ENCODE measurements at places on chromosomes 16 and 17. TPM values are rescaled to one million over a fixed set of nuclear protein-coding genes. Genes with fewer than 3 reads are reported as not detected.

DNA sequence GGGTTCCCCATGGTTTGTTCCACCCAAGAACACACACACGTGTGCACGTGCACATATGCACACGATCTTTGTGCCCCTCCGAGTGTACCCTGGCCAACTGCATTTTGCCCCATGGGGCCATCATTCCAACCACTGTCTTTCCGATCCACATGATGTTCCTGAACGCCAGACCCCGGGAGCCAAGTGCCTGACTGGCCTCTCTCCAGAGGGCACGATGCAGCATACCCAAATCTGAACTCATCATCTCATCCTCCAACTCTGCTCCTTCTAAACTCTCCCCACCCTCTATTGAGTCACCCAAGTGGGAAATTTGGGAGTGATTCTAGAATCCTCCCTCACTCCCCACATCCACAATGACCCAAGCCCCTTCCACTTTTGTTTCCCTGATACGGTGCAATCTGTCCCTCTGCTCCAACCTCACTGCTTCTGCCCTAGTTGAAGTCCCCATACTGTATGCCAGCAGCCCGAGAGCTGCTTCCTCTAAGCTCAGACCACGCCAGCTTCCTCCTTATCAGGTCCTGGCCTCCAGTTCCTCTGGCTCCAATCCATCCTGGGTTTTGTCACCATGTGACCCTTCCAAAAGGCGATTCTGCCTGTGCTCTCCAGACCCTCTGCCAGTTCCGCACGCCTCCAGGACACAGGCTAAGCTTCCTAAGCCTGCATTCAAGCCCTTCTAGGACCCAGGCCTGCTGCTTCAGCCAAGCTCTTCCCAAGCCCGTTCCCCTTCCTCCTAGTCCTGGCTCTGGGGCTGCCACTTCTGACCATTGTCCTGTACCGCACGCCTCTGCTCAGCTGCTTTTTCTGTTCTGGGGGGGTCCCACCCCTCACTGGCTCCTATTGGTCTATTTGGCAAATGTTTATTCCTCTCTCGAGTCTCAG is 10.1 kb upstream of the TMEM208 start:
- DNase-seq: no peak

DNA sequence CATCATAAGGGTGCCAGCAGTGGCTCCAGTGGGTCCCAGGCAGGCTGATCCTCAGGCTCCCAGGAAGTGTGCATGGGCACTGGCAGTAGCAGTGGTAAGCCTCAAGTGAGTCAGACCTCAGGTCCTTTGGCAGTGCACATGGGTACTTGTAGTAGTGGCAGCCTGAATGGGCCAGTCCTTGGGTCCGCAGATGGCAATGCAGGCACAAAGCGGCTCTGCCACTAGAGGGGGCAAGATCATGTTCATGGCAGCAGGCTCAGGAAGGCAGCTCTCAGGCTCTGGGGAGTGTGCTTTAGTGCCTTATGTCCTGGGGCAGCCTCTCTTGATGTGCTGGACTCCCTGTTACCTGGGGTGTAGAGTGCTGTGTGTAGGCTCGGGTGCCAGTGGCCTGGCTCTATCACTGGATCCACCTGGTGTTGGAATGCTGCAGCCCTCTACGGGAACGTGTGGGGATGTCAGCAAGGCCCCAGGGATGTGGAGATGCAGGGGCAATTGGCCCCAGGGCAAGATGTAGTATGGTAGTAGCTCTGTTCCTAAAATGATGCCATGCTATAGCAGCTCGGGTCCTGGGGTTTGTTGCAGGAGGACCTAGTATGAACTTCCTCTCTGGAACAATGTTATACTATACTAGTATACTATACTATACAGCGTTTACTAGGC is 11.0 kb downstream of the ACSM3 start:
- no peak for DNase-seq

GRCh38 chr16:15834502-15834901 is 22.3 kb downstream of the MYH11 start:
- DNase-seq: no peak

- DNase-seq: no peak
Observed at GRCh38 chr17:8941980-8942622, 23.4 kb downstream of the PIK3R5 start.

GRCh38 chr17:76893623-76894334 is 25.6 kb downstream of the MGAT5B start:
- no peak for DNase-seq

DNA sequence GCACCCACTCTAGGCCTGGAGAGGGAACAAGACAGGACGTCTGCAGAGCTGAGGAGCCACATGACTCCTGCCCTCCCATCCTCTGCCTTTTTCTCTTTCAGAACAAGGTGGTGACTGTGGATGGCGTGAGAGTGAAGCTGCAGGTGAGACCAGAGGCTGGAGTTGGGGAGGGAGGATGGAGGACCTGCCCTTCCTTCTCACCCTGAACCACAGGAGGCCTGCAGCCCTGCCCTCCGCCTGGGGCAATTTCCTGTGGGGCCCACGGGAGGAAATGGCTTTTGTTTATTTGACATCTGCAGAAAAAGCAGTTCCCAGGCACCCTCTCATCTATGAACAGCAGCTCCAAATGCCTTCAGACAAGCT is 5.1 kb downstream of the RAB37 start:
- peak; percentile 88 for DNase-seq

DNA sequence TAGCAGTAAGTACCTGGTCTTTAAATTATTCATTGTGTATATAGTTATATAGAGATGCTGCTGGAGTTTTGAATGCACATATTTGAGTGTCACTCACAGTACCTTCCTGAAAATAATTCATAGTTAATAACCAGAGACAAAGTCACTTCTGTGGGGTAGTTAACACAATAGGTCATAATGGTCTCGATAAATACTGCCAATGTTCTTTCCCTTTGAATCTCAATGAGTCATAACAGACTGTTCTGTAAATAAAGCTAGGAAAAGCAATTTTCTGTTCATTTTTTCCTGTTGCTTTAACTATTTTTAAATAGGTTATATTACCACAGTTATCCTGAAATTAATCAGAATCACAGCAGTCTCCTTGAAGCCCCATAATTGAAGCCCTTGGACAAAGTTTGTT is 87.2 kb downstream of the MAP2K4 start:
- no peak for DNase-seq

- DNase-seq: no peak
Observed at GRCh38 chr17:44417553-44417952, 28.1 kb upstream of the ITGA2B start.

GRCh38 chr17:81245665-81246342 is 6.7 kb downstream of the NDUFAF8 start:
- DNase-seq: no peak

GRCh38 chr16:86286991-86287663 is 223.2 kb upstream of the FOXF1 start:
- no peak for DNase-seq

DNA sequence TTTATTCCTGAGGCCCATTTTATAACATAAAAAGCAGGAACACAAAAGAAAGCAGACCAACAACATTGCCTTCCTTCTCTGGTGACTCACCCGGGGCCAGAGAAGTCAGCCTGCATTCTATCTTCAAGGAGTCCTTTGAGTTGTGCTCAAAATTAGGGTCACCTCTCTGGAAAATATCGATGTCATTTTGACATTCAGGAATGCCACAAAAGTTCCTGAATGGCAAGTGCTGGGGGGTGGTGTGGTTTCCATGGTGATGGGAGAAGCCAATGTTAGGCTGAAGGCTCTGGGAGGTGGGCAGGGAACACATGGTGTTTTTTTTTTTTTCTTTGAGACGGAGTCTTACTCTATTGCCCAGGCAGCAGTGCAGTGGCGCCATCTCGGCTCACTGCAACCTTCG is 159.6 kb downstream of the HAPSTR1 start:
- no peak for DNase-seq

DNA sequence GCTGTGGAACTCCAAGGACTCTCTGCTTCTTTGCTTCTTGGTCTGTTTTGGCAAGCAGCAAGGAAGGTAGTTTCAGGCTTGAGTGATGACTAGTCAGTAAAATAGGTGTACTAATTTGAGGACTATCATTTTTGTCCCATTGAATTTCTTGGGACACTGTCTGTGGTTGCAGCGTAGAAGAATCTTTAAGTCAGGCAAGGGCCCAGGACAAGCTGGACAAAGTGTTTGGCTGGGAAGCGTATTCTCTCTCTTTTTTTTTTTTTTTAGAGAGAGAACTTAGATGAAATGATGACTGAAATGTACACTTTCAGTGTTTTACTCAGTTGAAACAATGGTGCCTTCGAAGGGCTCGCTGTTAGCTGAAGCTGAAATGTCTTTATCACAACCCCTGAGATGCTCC is 105.0 kb downstream of the BANP start:
- no peak for DNase-seq

DNA sequence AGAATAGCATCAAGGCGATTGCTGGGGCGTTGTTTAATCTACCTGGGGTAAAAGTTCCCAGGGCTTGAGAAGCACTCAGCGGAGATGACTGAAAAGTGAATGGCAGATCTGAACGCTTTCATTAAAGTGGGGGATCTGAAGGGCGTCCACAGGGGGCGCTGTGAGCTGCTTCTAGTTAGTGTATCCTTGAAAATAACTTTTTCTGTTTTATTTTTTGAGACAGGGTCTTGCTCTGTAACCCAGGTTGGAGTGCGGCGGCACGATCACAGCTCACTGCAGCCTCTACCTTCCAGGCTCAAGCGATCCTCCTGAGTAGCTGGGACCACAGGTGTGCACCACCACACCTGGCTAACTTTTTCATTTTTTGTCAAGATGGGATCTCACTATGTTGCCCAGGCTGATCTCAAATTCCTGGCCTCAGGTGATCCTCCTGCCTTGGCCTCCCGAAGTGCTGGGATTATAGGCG is 360.4 kb downstream of the SEC14L1 start:
- DNase-seq: no peak

DNA sequence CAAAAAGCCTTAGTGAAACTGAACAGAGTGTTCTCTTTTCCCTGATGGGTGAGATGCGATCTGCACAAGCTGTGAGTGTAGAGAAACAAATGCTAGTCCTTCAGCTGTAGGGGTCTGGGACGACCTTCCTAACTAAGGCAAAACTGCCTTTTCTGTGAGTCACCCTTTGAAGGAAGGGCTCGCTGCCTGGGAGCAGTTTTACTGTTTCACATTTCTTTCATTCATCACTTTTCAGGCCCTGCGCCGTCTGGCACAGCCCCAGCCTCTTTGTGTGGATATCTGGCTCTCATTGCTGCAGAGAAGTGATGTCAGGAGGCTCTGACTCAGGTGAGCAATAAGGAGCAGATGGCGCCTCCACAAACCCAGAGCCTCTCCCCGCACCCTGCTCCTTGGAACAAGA is 57.4 kb downstream of the HS3ST3A1 start:
- DNase-seq: peak; percentile 69

- DNase-seq: no peak
Observed at GRCh38 chr17:82918508-82918907, 78.7 kb upstream of the ZNF750 start.

- DNase-seq: peak; percentile 19
Observed at GRCh38 chr16:2734844-2735515, 15.0 kb upstream of the PRSS27 start.

GRCh38 chr17:28874750-28875149 is 19.9 kb downstream of the ERAL1 start:
- DNase-seq: no peak

- DNase-seq: no peak
Observed at GRCh38 chr17:79549141-79549915, 61.5 kb downstream of the RBFOX3 start.

GRCh38 chr16:53949715-53950410 is 245.9 kb downstream of the FTO start:
- DNase-seq: no peak

- no peak for DNase-seq
Observed at GRCh38 chr16:3004319-3004718, 8.4 kb upstream of the CLDN9 start.

- DNase-seq: no peak
Observed at GRCh38 chr17:11366272-11366850, 125.3 kb downstream of the SHISA6 start.

GRCh38 chr17:75406222-75406615 is 741 bp upstream of the GRB2 start:
- DNase-seq: no peak

DNA sequence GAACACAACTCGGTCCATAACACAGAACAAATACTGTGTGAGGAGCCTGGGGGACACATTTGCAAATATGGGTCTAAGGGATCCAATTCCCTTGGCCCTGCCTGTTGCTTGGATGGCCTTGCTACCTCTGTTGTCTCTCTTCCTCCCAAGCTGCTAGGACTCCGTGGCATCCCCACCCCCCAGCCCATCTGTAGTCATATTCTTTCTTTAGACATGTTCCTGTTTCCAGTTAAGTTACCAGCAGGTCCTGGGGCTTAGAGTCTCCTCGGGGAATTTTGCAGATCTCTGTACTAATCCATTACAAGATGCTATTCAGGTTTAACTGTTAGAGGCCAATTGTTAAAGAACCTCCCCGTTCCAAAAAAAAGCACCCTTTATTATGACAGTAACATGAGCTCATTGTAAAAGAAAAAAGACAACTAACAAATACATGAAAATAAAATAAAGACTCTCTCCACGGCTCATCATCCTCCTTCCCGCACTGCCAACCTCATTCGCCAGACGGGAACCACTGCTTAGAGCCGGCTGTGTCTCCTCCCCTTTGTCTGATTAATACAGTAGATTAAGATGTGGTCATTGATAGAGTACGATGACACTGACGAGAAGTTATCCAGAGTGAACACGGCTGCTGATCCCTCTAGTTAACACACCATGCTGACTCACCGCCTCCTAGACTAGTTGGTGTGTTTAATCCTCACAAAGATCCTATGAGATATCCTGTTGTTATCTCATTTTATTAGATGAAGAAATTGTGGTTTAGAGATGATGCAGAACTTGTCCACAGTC is 22.2 kb downstream of the HS3ST4 start:
- DNase-seq: no peak

- DNase-seq: no peak
Observed at GRCh38 chr17:44652727-44653126, 3.5 kb upstream of the MEIOC start.

- DNase-seq: peak; percentile 94
Observed at GRCh38 chr17:17900615-17901520, 64.1 kb upstream of the SREBF1 start.

Gene PRSS53
- 0.96 TPM for polyA plus RNA-seq

Gene CSF3
- not detected for polyA plus RNA-seq

Gene SHCBP1
- polyA plus RNA-seq: 8.1 TPM

Gene ALOX15B
- 0.46 TPM for polyA plus RNA-seq

Gene BICDL2
- polyA plus RNA-seq: 4.5 TPM

Gene GNGT2
- polyA plus RNA-seq: 2.8 TPM

Gene NEURL4
- polyA plus RNA-seq: 22.2 TPM

Gene CCDC144A
- polyA plus RNA-seq: 11.9 TPM

Gene MLX
- 41.8 TPM for polyA plus RNA-seq

Gene TXNDC11
- 37.2 TPM for polyA plus RNA-seq

Gene RNF43
- polyA plus RNA-seq: 52.3 TPM

Gene GNG13
- not detected for polyA plus RNA-seq

Gene SOCS1
- 12.1 TPM for polyA plus RNA-seq

Gene ATP2A1
- polyA plus RNA-seq: 2.2 TPM

Gene OR1E2
- polyA plus RNA-seq: not detected

Gene GAS7
- 35.9 TPM for polyA plus RNA-seq
